Vein endothelial cell (primary cell): ENCODE measurements at places on chromosomes 3 and 15. TPM values are rescaled to one million over a fixed set of nuclear protein-coding genes. Genes with fewer than 3 reads are reported as not detected.

MYO5A gene
- total RNA-seq, result 155 and 206 TPM in 2 replicates

LOXL1 gene
- 3.0 and 3.6 TPM in 2 replicates for total RNA-seq

SOX14 gene
- not detected in 2 replicates for total RNA-seq

MAP6D1 gene
- 2.9 and 3.7 TPM in 2 replicates for total RNA-seq

REC114 gene
- total RNA-seq, result not detected in 2 replicates

STXBP5L gene
- not detected in 2 replicates for total RNA-seq

ZNF770 gene
- total RNA-seq, result 32.7 and 40.4 TPM in 2 replicates

SLC49A4 gene
- 22.3 and 22.5 TPM in 2 replicates for total RNA-seq

LMCD1 gene
- 25.2 and 25.8 TPM in 2 replicates for total RNA-seq

UROC1 gene
- not detected in 2 replicates for total RNA-seq
